HFFc6 (cell line): ENCODE measurements at places on chromosomes 4 and X. TPM values are rescaled to one million over a fixed set of nuclear protein-coding genes. Genes with fewer than 3 reads are reported as not detected.

SPCS3 gene
- 183 to 251 TPM (median 250 TPM) in 3 replicates for total RNA-seq

SMARCAD1 gene
- total RNA-seq: 19.8 to 22.3 TPM (median 21.8 TPM) in 3 replicates

ZNF732 gene
- not detected in 3 replicates for total RNA-seq

MED28 gene
- total RNA-seq: 33.0 to 37.3 TPM (median 37.0 TPM) in 3 replicates

SYP gene
- 0.21 and 0.28 TPM in 2 replicates for total RNA-seq

TMEM150C gene
- total RNA-seq: not detected in 3 replicates

OTUD6A gene
- not detected in 3 replicates for total RNA-seq

DDIT4L gene
- 0.08 to 4.0 TPM (median 1.9 TPM) in 3 replicates for total RNA-seq

SUPT20HL1 gene
- total RNA-seq: not detected in 3 replicates

HPRT1 gene
- total RNA-seq: 38.9 to 51.5 TPM (median 47.3 TPM) in 3 replicates

ZFP42 gene
- not detected in 3 replicates for total RNA-seq

CNGA1 gene
- not detected in 3 replicates for total RNA-seq

GPRASP3 gene
- total RNA-seq: 2.5 to 5.4 TPM (median 3.7 TPM) in 3 replicates

DAPP1 gene
- total RNA-seq: not detected in 3 replicates

PDE6B gene
- total RNA-seq: not detected in 3 replicates

RAB33A gene
- total RNA-seq: 0.38 to 0.66 TPM (median 0.48 TPM) in 3 replicates

SLC30A9 gene
- 66.1 to 70.4 TPM (median 66.2 TPM) in 3 replicates for total RNA-seq

NAA11 gene
- not detected in 3 replicates for total RNA-seq

RADX gene
- total RNA-seq: 0.15 to 0.38 TPM (median 0.15 TPM) in 3 replicates

DDX60 gene
- 3.5 and 5.1 TPM in 2 replicates for total RNA-seq

TMEM128 gene
- total RNA-seq: 19.2 and 19.6 TPM in 2 replicates

ARX gene
- not detected in 2 replicates for total RNA-seq

HSFX4 gene
- total RNA-seq: not detected in 3 replicates

EDNRA gene
- total RNA-seq: 1.1 to 2.2 TPM (median 2.0 TPM) in 3 replicates

MAOB gene
- not detected in 3 replicates for total RNA-seq

FOXO4 gene
- 6.4 to 9.9 TPM (median 7.9 TPM) in 3 replicates for total RNA-seq

FOXR2 gene
- total RNA-seq: not detected in 2 replicates

CNKSR2 gene
- total RNA-seq: not detected in 3 replicates

PHF8 gene
- total RNA-seq: 13.1 to 16.9 TPM (median 15.2 TPM) in 3 replicates

TCP11X2 gene
- total RNA-seq: not detected in 2 replicates

MAGEA2 gene
- not detected in 3 replicates for total RNA-seq

RPA4 gene
- 0.13 to 0.54 TPM (median 0.18 TPM) in 3 replicates for total RNA-seq

FRAS1 gene
- total RNA-seq: 1.7 and 10.4 TPM in 2 replicates

GAB3 gene
- 0.05 to 0.30 TPM in 2 of 3 replicates, not detected in the other for total RNA-seq

FGB gene
- not detected in 2 replicates for total RNA-seq

F8A2 gene
- not detected in 2 replicates for total RNA-seq

ANKRD50 gene
- 18.4 to 24.8 TPM (median 19.7 TPM) in 3 replicates for total RNA-seq

CLDN2 gene
- total RNA-seq: not detected in 3 replicates

ERAS gene
- not detected in 3 replicates for total RNA-seq

ADRA2C gene
- 0.24 to 0.36 TPM (median 0.31 TPM) in 3 replicates for total RNA-seq

F8A3 gene
- 10.7 to 14.8 TPM (median 13.4 TPM) in 3 replicates for total RNA-seq

ATP1B4 gene
- not detected in 3 replicates for total RNA-seq

LINC00632 gene
- total RNA-seq: 160 to 206 TPM (median 194 TPM) in 3 replicates

SLC7A11 gene
- total RNA-seq: 15.1 and 50.8 TPM in 2 replicates

NOX1 gene
- total RNA-seq: not detected in 3 replicates

CT45A8 gene
- total RNA-seq: not detected in 2 replicates

H2BW2 gene
- not detected in 3 replicates for total RNA-seq

CPE gene
- total RNA-seq: 0.09 TPM in 2 of 3 replicates, not detected in the other

SHROOM3 gene
- 41.3 to 92.3 TPM (median 58.5 TPM) in 3 replicates for total RNA-seq
